EL (cell line): ENCODE measurements at places on chromosomes 3 and 15.
A peak's percentile ranks its signal among the peaks of the same experiment; 100 is the strongest.

- DNase-seq, result no peak
Observed at GRCh38 chr15:47177177-47177576, 540.1 kb upstream of the SEMA6D start.

DNA sequence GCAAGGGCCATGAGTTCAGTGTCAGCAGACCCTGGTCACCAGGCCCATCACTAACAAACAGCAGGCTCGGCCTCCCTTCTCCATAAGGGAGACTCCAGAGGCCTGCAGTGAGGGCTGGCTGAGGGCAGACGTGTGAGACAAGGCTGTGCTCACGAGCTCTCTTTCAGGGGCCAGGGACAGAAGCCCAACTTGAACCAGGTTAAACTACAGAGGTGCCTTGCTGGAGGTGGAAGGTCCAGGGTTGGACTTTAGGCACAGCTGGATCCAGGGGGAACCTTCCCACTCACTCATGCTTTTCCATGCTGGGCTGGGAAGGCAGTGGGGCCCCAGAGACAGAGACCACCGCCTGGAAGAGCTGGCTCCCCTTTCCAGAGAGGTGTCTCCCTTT lies 19.0 kb downstream of the CFAP100 start:
- DNase-seq, result no peak

DNA sequence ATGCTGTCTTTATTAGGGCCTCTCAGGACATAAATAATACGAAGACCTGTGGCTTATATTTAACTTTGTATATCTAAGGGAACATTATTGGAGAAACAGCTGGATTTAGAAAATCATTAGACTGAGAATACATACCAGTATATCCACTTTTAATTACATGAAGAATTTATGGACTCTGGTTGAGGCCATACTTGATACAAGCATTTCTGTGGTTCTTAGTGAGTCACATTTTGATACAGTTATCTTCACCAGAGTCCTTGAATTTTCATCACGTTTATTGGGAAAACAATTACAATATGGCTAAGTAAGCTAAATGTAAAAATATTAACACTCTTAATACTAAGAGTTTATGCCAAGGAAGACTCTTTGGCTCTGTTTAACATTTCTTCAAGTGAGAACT lies 9.9 kb downstream of the KIF23 start:
- peak; percentile 19 for DNase-seq

GRCh38 chr15:71883447-71883846 lies 73.1 kb downstream of the NR2E3 start:
- DNase-seq, result no peak

DNA sequence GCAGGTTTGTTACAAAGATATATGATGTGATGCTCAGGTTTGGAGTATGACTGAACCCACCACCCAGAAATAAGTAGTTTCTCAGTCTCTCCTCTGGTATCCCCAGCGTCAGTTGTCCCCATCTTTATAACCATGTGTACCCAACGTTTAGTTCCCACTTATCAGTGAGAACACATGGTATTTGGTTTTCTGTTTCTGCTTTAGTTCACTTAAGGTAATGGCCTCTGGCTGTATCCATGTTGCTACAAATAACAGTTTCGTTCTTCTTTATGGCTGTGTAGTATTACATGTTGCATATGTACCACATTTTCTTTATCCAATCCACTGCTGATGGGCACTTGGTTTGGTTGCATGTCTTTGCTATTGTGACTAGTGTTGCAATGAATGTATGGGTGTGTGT lies 132.3 kb downstream of the LMLN start:
- no peak for DNase-seq

GRCh38 chr3:43319794-43320193 lies 33.5 kb downstream of the SNRK start:
- DNase-seq, result no peak

DNA sequence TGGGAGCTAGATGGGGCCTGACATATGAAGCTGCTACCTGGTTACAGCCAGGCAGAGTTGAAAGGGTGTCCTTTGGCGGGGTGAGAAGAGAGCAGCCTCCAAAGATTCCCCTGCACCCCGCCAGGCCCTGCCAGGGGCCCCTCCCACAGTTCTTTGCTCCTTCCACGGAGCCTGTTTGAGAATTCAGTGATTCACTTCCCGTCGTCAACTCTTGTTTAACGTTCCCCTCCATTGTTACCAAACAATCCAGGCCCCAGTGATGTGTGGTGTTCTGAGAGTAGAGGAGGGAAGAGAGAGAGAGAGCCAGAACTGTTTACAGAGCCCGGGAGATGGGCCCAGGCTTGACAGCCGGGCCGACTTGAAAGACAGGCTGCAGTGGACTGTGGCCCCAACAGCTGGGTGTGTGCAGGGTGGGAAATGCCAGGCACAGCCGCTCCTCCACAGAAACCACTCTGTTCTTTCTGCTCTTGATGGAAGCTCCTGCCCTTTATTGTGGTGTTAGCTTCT lies 81.5 kb downstream of the SMAD3 start:
- DNase-seq, result peak; percentile 90

DNA sequence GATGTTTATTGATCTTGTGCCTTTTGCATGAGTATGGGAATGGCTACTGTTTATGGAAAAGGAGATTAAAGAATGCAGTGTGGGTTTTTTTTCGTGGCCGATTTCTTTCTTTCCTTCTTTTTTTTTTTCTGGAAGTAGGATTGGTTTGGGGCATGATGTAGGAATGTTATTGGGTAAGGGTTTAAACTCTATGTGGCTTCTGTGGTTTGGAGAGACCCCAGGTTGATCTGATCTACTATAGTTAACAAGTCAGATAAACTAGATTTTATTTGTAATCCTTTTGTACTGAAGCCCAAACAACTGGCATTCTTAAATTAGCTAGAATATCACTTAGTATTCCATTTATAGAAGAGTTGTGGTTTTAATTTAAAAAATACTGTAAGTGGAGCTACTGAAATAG lies 304.8 kb downstream of the LPP start:
- no peak for DNase-seq

DNA sequence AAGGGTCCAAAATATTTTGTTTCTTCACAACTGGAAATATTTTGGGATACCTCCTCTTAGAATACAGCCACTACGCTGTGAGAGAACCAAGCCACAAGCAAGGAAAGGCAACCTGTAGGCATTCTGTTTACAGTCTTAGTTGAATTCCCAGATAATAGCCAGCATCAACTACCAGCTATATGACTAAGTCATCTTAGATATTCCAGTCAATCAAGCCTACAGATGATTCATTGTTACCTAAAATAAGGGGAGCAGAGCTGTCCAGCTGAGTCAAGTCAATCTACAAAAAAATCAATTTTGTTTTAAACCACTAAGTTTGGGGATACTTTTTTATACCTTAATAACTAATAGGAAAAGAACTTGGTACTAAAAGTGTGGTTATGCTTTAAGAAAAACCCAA lies 526.4 kb upstream of the DPPA4 start:
- no peak for DNase-seq

GRCh38 chr15:73601451-73602445 lies 31.4 kb downstream of the NPTN start:
- DNase-seq, result peak; percentile 62

GRCh38 chr3:159266779-159267178 lies 464.9 kb downstream of the MFSD1 start:
- DNase-seq, result peak; percentile 51

DNA sequence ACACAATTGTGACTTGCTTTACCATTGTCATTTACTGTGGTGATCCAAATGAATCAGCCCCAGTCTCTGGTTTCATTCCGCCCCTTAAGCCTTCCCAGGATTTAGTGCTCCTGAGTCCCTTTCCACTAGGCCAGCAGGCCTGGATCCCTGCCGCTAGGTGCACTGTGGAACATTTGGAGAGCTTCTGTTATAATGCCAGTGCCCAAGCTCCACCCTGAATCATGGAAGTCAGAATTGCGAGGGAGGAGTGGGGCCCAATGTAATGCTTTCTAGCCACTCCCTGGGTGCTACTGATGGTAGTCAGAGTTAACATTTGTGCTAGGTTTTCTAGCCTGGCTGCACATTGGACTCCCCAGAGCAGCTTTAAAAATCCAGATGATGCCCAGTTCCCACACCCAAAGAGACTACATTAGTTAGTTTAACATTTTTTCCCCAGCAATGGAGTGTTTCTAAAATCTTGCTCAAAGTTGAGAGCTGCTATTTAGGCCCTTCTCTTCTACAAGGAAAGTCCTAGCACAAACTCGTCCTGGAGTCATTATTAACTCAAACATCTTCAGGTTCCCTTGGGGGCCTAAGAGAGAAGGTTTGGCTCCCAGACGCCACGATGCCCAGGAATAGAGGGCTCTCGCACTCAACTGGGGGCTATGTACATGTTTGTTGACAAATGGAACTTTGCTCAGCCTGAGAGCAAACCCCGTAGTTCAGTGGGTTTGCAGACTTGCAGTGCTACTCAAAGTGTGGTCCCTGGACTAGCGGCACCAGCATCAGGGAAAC lies 366.7 kb upstream of the PROK2 start:
- DNase-seq, result no peak

GRCh38 chr3:27289769-27290413 lies 79.3 kb downstream of the NEK10 start:
- no peak for DNase-seq

- DNase-seq, result peak; percentile 5
Observed at GRCh38 chr15:60679256-60679655, 200.3 kb upstream of the ICE2 start.
